Activated CD4-positive, alpha-beta memory T cell treated with anti-CD3 and anti-CD28 coated beads for 36 hours (primary cell): ENCODE measurements at places on chromosomes 16 and 17. TPM values are rescaled to one million over a fixed set of nuclear protein-coding genes. Genes with fewer than 3 reads are reported as not detected.

DNA sequence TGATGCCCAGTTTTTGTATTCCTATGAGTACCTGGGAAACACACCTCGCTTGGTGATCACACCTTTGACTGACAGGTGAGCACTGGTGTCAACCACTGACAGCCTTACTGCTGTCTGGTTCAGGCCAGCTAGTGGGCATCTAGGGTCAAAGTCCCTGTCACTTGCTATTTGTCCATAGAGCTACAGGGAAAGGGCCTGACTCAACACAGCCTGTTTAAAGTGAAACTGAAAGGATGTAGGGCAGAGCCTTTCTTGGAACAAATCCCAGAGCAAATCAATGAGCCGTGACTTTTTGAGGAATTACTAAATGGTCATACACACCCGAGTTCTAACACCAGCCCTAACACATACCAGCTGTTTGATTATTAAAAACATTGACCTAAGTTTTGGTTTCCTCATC lies 106.8 kb downstream of the DNAH9 start:
- no peak for DNase-seq

- DNase-seq = peak; percentile 35
Observed at GRCh38 chr17:47188271-47188875, 722 bp downstream of the CDC27 start.

GRCh38 chr16:56835320-56835719 lies 29.7 kb upstream of the SLC12A3 start:
- no peak for DNase-seq

DNA sequence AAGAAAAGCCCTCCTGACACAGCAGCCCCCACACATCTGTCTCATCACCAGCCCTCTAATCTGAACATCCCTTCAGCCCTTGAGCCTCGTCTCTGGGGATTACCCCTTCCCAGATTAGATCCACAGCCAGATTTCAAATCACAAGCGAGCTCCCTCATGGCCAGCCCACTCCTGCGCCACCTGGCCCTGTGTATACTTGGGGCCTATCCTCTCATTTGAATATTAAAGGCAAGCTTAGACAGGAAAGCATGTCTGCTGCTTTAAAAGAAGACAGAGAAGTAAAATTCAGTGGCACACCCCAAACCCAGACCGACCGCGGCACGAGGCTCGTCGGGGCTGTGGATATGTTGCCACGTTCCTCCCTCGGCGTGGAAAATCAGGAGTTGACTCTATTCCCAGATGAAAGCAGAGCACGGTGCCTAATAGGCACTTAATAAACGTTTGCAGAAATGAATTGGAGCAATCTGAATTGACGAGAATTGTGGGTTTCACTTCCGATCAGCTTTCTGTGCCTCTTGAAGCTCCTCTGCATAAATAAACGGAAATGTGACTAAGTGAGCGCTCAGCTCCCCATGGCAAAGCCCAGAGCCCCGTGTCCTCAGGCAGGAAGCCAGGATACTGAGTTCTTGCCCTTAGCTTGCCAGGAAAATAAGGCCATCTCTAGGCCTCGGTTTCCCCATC lies 108.0 kb downstream of the CCDC182 start:
- DNase-seq = no peak

GRCh38 chr16:87132361-87133014 lies 184.7 kb downstream of the C16orf95 start:
- DNase-seq = no peak

DNA sequence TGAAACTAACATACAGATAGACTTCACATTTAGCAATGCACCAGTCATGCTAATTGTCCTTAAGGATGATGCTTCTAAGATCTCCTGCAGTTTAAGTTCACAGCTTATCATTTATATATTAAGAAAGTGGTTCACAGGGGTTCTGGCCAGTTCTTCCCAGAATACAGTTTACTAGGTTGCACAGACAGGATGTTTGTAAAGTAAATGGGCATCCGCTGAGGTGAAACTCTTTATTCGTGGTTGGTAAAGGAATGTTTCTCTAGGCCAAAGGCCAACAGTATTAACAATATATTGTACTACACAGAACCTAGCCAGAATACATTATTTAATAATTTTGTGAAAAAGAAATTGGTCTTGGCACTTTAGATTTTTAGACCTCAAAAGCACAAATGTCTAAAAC lies 1427.3 kb downstream of the CDH8 start:
- DNase-seq = no peak

DOC2A gene
- total RNA-seq = 0.34 TPM

SOST gene
- not detected for total RNA-seq

EVPLL gene
- total RNA-seq = not detected
